Mesenteric fat pad (tissue), 1 donor: ENCODE measurements at places on chromosomes 3 and 15. TPM values are rescaled to one million over a fixed set of nuclear protein-coding genes. Genes with fewer than 3 reads are reported as not detected.
A peak's percentile ranks its signal among the peaks of the same experiment; 100 is the strongest.

DNA sequence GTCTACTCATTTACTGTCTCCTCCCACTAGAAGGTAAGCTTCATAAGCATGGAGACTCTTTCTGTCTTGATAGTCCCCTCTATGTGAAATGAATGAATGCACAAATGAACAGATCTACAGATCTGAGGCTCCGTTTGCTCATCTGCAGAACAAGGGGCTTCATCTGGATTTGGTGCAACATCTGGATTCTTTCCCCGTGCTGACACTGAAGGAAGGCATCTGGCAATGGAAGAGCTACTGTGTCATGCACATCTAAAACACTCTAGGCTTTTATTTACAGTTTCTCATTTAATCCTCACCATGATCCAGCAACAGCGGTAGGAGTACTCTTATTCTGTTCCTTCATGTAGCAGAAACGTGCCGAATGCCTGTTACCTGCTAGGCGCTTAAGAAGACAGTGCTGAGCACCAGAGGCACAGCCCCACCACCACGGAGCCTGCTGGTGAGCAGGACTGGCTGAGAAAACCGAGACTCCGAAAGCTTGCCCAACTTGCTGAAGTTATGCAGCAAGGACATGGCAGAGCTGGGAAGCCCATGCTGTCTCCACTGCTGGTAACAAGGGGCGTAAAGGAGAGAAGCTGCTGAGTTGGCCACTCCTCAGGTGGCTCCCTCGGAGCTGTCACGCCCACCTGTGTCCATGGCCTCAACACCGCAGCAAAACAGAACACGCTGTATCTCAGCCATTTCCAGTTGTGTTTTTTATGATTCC, 31.1 kb downstream of the LSM3 start:
- DNase-seq: no peak

- DNase-seq: no peak
These were observed 20.3 kb upstream of the CSPG4 start for GRCh38 chr15:75732809-75733451.

DNA sequence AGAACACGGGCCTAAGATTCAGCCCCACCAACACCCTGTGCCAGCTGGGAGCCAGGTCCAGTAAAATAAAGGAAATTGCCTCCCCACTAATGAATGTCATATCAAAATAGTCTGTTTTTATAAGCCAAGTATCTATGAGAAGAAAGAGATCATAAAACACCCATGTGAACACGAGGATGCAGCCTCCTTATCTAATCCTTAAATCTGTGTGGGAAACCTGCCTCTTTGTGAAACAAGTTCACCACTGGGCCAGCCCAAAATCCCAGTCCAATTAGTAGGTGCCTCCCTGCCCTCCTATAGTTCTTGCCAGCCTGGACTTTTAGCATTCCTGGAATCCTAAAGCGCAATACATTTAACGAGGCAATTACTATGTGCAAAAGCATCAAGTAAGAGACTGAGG, 42.0 kb downstream of the SCAPER start:
- DNase-seq: no peak

GRCh38 chr3:53795789-53796560, 50.2 kb downstream of the CHDH start:
- DNase-seq: no peak

- no peak for DNase-seq
These were observed 216.9 kb downstream of the ATP8B4 start for GRCh38 chr15:49901996-49902684.

DNA sequence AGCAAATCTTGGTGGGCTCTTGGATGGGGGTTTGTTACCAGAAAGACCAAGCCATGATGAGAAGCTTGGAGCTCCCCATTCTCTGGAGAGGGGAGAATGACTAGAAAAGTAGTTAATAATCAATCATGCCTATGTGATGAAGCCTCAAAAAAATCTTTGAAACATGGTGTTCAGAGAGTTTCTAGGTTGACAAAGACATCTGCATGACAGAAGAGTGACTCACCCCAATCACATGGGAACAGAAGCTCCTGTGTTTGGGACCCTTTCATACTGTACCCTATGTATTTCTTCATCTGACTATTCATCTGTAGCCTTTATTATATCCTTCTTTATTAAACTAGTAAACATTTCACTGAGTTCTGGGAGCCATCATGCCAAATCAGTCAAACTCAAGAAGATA, 87.4 kb downstream of the BCHE start:
- no peak for DNase-seq

DNA sequence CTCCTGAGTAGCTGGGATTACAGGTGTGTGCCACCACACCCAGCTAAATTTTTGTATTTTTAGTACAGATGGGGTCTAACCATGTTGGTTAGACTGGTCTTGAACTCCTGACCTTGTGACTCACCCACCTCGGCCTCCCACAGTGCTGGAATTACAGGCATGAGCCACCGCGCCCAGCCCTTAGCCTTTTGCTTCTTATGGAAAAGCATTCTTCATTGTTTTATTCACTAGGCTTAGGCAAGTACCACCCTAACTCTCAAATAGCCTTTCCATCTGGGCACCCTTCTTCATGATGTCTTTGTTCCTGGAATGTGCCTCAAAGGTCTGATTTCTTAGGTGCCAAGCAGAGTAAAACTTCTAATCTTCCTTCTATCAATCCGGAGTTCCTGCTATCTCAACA, 641.8 kb downstream of the FHIT start:
- no peak for DNase-seq

DNA sequence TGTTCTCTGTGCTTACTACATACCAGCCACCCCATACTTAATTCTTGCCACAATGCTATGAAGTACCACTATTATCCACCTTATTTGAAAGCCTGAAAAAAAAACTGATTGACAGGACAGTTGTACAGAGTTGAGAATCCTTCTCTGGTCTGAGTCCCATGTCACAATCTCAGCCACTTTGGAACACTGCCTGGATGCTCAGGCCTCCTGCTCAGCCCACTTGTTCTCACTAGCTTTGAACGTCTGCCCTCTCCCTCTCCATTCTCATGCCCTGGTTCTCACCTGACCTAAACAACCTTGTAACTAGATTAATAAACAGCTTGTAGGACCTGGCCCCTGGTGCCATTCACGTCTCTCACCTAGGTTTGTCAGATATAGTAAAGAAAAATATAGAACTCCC, 53.9 kb downstream of the TRIM69 start:
- DNase-seq: no peak

DNA sequence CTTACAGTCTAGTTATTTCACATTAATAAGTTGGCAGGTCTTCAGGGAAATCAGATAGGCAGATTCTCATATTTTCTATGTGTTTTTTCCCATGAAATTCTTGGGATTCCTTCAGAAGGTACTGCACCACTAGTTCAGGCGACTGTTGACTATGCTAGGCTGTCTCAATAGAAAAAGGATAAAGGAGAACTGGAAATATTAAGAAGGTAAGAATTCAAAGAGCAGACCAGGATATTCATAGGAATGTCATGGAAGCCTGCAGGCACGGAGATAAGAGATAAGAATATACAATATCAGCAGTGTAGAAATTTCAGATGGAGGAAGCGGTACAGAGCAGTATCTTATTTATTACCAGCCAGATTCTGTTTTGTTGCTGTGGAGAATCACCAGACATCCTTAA, 432.1 kb upstream of the MDFIC2 start:
- no peak for DNase-seq

DNA sequence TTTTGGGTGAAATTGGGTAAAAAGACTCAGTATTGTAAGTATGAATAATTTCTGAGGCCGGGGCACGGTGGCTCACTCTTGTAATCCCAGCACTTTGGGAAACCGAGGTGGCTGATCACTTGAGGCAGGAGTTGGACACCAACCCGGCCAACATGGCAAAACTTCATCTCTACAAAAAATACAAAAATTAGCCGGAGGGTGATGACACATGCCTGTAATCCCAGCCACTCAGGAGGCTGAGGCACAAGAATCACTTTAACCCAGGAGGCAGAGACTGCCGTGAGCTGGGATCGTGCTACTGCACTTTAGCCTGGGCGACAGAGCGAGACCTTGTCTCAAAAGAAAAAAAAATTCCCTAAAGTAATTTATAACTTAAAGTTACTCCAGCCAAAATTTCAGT, 162.2 kb downstream of the APBA2 start:
- DNase-seq: peak; percentile 37

GRCh38 chr3:127732879-127733350, 60.2 kb downstream of the ABTB1 start:
- no peak for DNase-seq

DNA sequence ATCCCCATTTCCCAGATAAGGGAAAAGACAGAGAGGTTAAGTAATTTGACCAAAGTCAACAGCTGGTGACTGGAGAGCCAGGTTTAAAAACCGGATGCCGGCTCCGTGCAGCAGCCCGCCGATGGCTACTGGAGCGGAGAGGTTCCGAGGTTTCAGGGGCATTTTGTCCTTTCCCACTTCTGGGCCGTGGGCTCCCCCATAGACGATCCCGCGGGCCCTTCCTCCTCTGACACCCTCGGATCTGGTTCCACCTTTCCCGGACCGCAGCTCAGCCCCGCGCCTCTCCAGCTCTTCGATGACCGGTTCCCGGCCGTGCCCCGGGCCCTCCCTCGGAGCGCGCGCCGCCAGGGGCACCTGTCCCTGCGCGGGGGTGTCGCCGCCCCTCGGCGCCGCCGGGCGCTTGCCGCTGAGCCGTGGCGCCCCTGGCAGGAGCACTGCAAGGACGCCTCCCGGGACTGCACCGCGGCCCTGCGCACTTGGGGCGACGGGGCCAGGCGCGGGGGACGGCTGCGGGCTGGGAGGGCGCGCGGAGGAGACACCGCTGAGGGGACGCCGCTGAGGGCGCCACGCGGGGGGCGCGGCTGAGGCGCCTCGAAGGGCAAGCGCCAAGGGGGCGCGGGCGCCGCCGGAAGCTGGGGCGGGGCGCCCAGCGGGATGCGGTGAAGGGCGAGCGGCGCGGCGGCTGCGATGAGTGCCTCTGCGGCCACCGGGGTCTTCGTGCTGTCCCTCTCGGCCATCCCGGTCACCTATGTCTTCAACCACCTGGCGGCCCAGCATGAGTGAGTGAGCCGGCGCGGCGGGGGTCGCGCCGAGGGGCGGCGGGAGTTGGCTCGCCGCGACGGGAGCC, at the start of gene TM6SF1:
TSS of gene TM6SF1 (plus strand) at position 652 of the 847 bp plus-strand sequence. CDS start at position 688, 36 bp downstream.
- no peak for DNase-seq

DNA sequence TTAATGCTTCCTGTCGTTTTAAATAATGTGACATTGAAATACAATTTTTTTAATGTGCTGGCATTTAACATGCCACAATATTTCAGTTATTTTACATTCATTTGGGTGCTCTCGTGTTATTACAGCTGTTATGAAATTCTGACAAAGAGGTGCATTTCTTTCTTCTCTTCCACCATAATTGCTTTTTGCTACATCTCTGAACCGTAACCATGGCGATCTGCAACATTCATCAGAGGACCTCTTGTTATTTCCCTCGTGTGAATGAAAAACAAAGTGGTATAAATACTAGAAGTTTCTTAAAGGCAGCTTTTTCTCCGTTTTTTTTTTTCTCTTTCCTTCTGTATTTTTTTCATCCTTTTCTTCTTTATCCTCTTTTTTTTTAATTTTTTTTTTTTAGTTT, 316.4 kb downstream of the MCTP2 start:
- no peak for DNase-seq

GRCh38 chr3:65030847-65031463, 343.2 kb upstream of the ADAMTS9 start:
- no peak for DNase-seq

DNA sequence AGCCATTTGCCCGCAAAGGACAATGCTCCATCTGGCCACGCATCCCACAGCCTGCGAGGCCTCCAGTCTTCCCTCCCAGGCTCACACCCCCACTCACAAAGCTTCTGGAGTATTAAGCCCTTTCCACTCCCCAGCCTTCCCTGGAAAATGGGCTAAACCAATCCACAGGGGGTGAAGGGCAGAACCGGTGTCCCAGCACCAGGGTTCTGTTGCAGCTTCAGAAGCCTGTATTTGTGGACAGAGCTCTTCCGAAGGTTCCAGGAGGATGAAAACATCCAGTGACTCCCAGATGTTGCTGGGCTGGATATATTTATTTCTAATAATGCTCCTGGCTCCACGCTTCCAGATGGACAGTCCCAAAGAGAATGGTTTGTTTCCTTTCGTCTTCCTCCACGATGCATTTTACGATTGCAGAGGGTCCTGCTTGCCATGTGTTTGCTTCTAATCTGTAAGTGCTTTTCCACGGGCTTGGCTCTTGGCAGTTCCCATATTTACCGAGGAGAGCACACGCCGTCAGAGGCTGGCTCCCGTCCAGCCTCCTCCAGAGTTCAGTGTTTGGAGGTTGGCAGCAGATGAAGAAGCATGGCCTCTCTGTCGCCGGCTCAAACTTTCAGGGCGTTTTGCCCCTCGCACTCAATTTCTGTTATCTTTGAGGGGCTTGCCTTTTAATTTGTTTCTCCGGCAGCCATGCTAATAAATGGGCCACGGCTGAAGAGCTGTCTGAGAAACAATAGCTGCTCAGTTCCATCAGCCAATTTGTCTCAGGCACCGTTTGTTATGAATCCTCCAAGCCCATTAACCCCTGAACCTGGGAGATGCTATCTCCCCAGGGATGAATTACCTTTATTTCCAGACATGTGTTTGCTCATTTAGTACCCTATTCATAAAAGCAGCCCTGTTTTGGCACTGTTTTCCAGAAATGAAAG, 367.9 kb upstream of the PROK2 start:
- DNase-seq: no peak

GRCh38 chr15:67130673-67131601, 65.5 kb downstream of the SMAD3 start:
- peak; percentile 68 for DNase-seq

DNA sequence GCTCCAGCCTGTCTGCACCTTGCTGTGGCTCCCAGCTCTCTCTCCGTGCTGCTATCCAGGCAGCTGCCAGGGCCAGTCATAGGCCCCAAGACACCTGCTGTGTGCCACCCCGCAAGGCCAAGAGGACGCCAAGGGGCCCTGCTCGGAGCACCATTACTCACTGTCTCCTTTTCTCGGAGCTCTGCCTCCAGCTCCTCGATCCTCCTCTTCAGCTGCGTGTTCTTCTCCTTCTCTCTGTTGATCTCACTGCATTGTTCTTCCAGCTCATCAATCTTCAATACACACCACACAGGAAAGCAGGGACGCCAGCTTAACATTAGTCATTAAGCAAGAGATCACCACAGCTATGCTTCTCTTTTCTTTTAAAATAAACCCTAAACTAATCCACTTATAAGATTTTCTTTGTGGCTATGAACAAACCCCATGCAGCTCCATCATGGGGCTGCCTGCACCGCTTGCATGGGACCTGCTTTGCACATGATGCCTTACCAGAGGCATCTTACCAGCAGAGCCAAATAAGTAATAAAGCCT, 42.6 kb downstream of the WHAMM start:
- no peak for DNase-seq

GRCh38 chr3:182244222-182244971, 532.7 kb downstream of the SOX2 start:
- no peak for DNase-seq

GRCh38 chr15:52683580-52683979, 4.4 kb upstream of the ATOSA start:
- DNase-seq: no peak

Gene SKOR1
- 0.26 TPM for total RNA-seq

Gene SNUPN
- total RNA-seq: 22.0 TPM

Gene ABHD17C
- total RNA-seq: 5.0 TPM

Gene TMEM108
- 1.5 TPM for total RNA-seq

Gene DUOXA2
- not detected for total RNA-seq
